ENCODE measurements at places on chromosomes 12 and 14. TPM values are rescaled to one million over a fixed set of nuclear protein-coding genes. Genes with fewer than 3 reads are reported as not detected.
A peak's percentile ranks its signal among the peaks of the same experiment; 100 is the strongest.

GRCh38 chr14:79351011-79351410, 860.3 kb downstream of the DIO2 start:
- H3K4me1 ChIP-seq: no peaks in the 10 kb centered on the region
- H3K27me3 ChIP-seq: no peaks in the 10 kb centered on the region
- no peak overlapping the region for H3K27ac ChIP-seq

GRCh38 chr12:5718073-5718472, 227.0 kb downstream of the ANO2 start:
- H3K27ac ChIP-seq: no peak overlapping the region
- H3K36me3 ChIP-seq: no peaks in the 10 kb centered on the region
- no peak for DNase-seq
- no peaks in the 10 kb centered on the region for H3K27me3 ChIP-seq

Gene KLHDC1
- 8.4 TPM for total RNA-seq

GRCh38 chr12:52647601-52648000, 4.4 kb downstream of the KRT2 start:
- H3K4me1 ChIP-seq: no peaks in the 10 kb centered on the region
- no peak overlapping the region for H3K4me3 ChIP-seq
- H3K27ac ChIP-seq: no peak overlapping the region

- no peaks in the 10 kb centered on the region for H3K4me1 ChIP-seq
- DNase-seq: no peak
- peak overlapping the region; percentile 68 for H3K4me3 ChIP-seq
- H3K36me3 ChIP-seq: no peaks in the 10 kb centered on the region
- no peak overlapping the region for H3K27ac ChIP-seq
Measured at GRCh38 chr14:21526672-21527317, 649 bp upstream of the SALL2 start.

DNA sequence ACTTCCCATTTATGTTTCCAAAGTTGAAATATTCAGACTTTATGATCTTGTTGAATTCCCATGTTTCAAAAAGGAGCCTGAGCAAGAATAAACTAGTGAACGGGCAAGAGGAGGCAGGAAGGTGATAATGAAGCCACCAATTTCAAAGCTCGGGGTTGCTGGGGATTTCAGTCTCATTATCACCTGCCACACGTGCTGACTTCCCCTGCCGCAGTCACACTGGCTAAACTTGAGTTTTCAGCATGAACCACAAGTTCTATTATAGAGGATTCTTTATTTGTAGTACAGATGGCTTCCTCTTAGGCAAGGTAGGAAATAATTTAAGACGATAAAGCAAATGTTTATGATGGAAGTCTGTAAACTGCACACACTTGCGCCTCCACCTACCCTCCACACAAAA, 18.1 kb upstream of the DIABLO start:
- no peaks in the 10 kb centered on the region for H3K27me3 ChIP-seq
- no peak overlapping the region for H3K4me3 ChIP-seq
- no peaks in the 10 kb centered on the region for H3K4me1 ChIP-seq
- H3K36me3 ChIP-seq: peaks cover 2% of the 10 kb centered on the region
- no peak for DNase-seq
- H3K27ac ChIP-seq: no peak overlapping the region

- no peak for DNase-seq
- no peak overlapping the region for H3K27ac ChIP-seq
- H3K4me3 ChIP-seq: no peak overlapping the region
- no peaks in the 10 kb centered on the region for H3K36me3 ChIP-seq
- no peaks in the 10 kb centered on the region for H3K27me3 ChIP-seq
Measured at GRCh38 chr12:118851891-118852290, 129.4 kb upstream of the SRRM4 start.

Gene ENDOU
- 0.91 TPM for total RNA-seq

DNA sequence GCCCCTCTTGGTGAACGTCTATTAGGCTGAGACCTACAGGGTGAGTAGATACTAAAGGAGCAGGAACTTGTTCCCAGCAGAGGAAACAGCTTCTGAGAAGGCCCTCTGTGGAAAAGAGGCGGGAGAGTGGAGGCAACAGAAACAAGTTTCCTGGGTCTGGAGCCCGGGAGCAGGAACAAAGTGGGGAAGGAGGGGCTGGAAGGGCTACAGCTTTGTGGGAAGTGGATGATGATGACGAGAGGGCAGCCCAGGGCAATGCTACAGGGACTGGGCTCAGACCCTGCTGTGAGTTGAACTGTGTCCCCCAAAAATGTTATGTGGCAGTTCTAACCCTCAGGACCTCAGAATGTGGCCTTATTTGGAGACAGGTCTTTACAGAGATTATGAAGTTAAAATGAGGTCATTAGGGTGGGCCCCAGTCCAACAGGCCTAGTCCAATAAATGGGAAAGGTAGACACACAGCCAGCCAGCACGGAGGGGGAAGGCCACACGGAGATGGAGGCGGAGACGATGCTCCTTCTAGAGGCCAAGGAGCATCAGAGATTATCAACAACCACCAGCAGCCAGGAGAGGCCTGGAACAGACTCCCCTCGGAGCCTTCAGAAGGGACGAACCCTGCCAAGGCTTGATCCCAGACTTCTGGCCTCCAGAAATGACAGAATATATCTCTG, 14.3 kb downstream of the CAMKK2 start:
- H3K36me3 ChIP-seq: peaks cover 2% of the 10 kb centered on the region
- H3K4me3 ChIP-seq: no peak overlapping the region
- no peak overlapping the region for H3K27ac ChIP-seq
- no peaks in the 10 kb centered on the region for H3K27me3 ChIP-seq
- DNase-seq: no peak

DNA sequence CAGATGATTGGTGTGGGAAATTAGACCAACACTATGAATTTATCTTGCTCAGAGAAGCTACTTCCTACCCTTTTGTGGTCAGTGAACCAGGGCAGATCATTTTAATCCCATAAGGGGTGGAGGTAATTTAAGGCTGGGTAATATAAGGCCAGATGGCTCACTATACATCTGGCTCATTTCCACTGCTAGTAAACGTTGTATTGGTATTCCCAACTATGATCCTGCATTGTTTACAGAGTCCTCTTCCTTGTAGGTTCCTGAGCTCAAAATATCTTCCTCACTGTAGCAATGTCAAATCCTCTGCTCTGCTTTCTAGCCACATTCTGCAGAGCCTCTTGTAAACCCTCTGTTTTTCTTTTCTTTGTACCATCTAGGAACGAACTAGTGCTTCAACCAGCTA, 93.0 kb upstream of the MGAT4C start:
- H3K27me3 ChIP-seq: no peaks in the 10 kb centered on the region
- no peak overlapping the region for H3K27ac ChIP-seq
- DNase-seq: no peak
- no peaks in the 10 kb centered on the region for H3K4me1 ChIP-seq
- H3K36me3 ChIP-seq: no peaks in the 10 kb centered on the region

DNA sequence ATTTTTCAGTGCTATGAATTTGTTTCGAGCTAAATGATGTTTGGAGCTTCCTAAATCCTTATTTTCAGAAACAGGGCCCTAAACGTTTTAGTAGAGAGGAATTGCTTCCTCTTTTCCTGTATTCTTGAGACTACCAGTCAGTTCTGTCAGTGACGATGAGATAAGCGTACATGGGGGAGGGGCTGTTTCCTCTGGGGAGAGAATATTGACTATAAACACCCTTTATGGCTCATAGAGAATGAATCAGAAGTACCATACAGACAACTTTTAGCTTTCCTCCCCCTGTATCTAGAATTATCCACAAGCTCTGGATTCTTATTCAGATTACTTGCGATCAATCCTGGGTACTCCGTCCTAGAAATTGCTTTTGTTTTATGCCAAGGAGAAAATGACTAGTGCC, 5.1 kb downstream of the TBK1 start:
- H3K4me3 ChIP-seq: no peak overlapping the region
- H3K27ac ChIP-seq: peak overlapping the region; percentile 28
- H3K27me3 ChIP-seq: no peaks in the 10 kb centered on the region
- H3K4me1 ChIP-seq: peaks cover 7% of the 10 kb centered on the region
- no peaks in the 10 kb centered on the region for H3K36me3 ChIP-seq
- no peak for DNase-seq

Gene ORMDL2
- 51.2 TPM for total RNA-seq

GRCh38 chr12:10190558-10191388, 11.9 kb downstream of the TMEM52B start:
- H3K27me3 ChIP-seq: no peaks in the 10 kb centered on the region
- H3K4me3 ChIP-seq: no peak overlapping the region
- H3K4me1 ChIP-seq: no peaks in the 10 kb centered on the region
- no peaks in the 10 kb centered on the region for H3K36me3 ChIP-seq
- H3K27ac ChIP-seq: no peak overlapping the region
- DNase-seq: no peak

Gene FBXW8
- 20.3 TPM for total RNA-seq

- no peaks in the 10 kb centered on the region for H3K36me3 ChIP-seq
- H3K27ac ChIP-seq: no peak overlapping the region
- H3K27me3 ChIP-seq: no peaks in the 10 kb centered on the region
- H3K4me1 ChIP-seq: no peaks in the 10 kb centered on the region
Measured at GRCh38 chr14:25004389-25004809, 45.5 kb downstream of the STXBP6 start.

DNA sequence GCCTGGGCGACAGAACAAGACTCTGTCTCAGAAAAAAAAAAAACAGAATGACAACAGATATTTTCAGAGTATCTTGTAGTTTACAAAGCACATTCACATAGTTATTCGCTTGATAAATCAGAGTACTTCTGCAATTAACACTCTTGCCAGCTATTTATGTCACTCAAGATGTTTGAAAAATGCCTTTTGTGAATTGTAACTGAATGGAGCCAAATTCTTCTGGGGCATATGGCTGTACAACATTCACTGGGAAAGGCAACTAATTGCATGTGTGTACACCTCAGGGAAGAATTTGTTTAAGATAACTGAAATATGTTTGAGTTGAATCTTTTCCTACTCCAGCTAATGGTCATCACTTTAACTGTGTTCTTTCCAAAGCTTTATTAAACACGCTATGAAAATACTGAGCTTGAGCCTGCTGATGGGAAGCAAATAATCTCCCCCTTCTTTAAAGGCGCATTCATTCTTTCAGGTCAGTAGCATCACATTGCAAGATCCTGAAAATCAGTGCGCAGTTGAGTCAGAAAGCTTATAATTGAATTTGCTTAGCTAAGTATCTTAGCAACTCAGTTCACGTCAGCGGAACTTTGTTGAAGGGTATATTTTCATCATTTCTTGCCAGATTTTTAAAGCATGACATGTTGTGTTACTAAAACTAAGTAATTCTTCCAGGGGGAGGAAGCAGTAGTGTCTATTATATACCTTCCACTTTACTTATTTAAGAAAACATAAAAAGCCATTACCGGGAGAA, 66.6 kb downstream of the SINHCAF start:
- no peak for DNase-seq
- H3K36me3 ChIP-seq: no peaks in the 10 kb centered on the region

Gene ZCRB1
- total RNA-seq: 45.6 TPM

GRCh38 chr12:121892673-121893561, 4.3 kb downstream of the PSMD9 start:
- H3K4me3 ChIP-seq: no peak overlapping the region
- peak overlapping the region; percentile 9 for H3K27ac ChIP-seq
- H3K36me3 ChIP-seq: peaks cover 6% of the 10 kb centered on the region
- H3K27me3 ChIP-seq: no peaks in the 10 kb centered on the region
- H3K4me1 ChIP-seq: peaks cover 2% of the 10 kb centered on the region
- no peak for DNase-seq

GRCh38 chr12:94309373-94309772, 150.3 kb downstream of the CEP83 start:
- H3K4me1 ChIP-seq: no peaks in the 10 kb centered on the region
- no peak overlapping the region for H3K4me3 ChIP-seq

DNA sequence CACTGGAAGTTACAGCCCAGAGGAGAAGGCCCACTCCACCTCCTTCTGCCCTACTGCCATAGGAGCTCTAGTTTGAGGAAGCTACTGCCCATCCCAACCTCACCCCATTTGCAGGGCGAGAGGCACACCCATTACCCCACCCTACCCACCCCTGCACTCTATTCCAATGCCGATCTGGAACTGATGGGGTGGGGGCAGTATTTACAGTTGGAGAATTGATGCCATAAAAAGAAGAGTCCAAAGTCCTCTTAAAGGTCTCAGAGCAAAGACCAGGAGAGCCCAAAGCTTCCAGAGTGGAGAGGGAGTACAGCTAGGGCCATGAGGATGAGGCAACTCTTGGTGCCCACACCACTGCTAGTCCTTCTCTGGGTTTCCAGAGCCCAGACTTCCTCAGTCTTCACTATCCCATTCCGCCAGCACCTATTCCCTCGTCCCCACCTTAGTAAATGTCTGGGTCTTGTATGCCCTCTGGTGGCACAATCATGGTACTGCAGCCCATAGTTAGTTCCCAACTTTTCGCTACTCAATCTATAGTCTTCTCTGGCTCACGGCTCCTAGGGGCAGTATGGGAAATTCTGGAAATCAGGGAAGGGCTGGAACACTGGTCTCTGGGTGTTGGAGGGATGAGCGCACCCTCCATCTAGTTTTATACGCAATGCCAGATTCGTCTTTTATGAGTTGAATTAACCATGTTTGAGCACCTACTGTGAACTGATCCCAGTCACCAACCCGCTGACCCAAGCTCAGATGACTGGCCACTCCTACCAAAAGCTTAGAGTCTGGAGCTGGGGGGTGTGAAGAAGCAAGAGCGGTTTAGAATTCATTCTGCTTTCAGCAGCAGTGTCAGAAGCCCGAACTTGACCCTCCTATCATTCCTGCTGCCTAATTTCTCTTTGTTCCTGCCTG, 6.9 kb upstream of the ADCY6 start:
- H3K27me3 ChIP-seq: no peaks in the 10 kb centered on the region
- H3K4me1 ChIP-seq: no peaks in the 10 kb centered on the region
- no peak overlapping the region for H3K4me3 ChIP-seq
- H3K36me3 ChIP-seq: no peaks in the 10 kb centered on the region
- H3K27ac ChIP-seq: no peak overlapping the region

Gene PHETA1
- 19.0 TPM for total RNA-seq

- peak overlapping the region; percentile 43 for H3K27ac ChIP-seq
- DNase-seq: no peak
- H3K36me3 ChIP-seq: no peaks in the 10 kb centered on the region
- H3K4me3 ChIP-seq: peak overlapping the region; percentile 71
Measured at GRCh38 chr12:123384318-123384993, 524 bp downstream of the KMT5A start.

- H3K36me3 ChIP-seq: no peaks in the 10 kb centered on the region
- no peak for DNase-seq
- no peak overlapping the region for H3K4me3 ChIP-seq
Measured at GRCh38 chr14:95664066-95664465, 22.2 kb upstream of the TCL1B start.

- H3K27ac ChIP-seq: peak overlapping the region; percentile 97
- H3K27me3 ChIP-seq: no peaks in the 10 kb centered on the region
- H3K4me1 ChIP-seq: peaks cover 11% of the 10 kb centered on the region
Measured at GRCh38 chr12:108732489-108733229, 1.3 kb upstream of the CORO1C start.

Gene KCNMB4
- 3.9 TPM for total RNA-seq

- H3K27ac ChIP-seq: no peak overlapping the region
- no peaks in the 10 kb centered on the region for H3K36me3 ChIP-seq
- no peak for DNase-seq
Measured at GRCh38 chr12:4153343-4153892, 120.1 kb upstream of the CCND2 start.

DNA sequence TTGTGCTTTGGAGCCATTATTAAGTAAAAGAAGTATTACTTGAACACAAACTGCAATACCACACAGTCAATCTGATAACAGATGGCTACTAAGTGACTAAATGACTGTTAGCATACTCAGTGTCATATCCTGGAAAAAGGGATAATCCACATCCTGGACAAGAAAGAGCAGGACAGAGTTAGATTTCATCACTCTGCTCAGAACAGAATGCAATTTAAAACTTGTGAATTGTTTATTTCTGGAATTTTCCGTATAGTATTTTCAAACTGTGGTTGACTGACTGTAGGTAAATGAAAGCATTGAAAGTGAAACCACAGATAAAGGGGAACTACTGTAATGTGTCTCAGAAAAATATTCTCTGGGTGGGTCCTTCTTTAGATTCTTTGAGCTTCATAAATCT, 458.8 kb downstream of the TMEM117 start:
- no peak for DNase-seq
- H3K36me3 ChIP-seq: no peaks in the 10 kb centered on the region
- H3K4me3 ChIP-seq: no peak overlapping the region
